Heart right ventricle (tissue), 16 donors: ENCODE measurements at places on chromosomes 6 and 20. TPM values are rescaled to one million over a fixed set of nuclear protein-coding genes. Genes with fewer than 3 reads are reported as not detected.

GRCh38 chr6:159194421-159194820 is 25.2 kb downstream of the FNDC1 start:
- peaks cover 10% of the 10 kb centered on the region for H3K27me3 ChIP-seq
- DNase-seq, result no peak
- no peak overlapping the region for H3K27ac ChIP-seq
- no peaks in the 10 kb centered on the region for H3K36me3 ChIP-seq

- H3K27ac ChIP-seq, result no peak overlapping the region
- no peaks in the 10 kb centered on the region for H3K36me3 ChIP-seq
- H3K4me3 ChIP-seq, result no peak overlapping the region
- H3K4me1 ChIP-seq, result peaks cover 51% of the 10 kb centered on the region
- no peak for DNase-seq
These were observed 69.2 kb upstream of the SMIM29 start for GRCh38 chr6:34317882-34318498.

GRCh38 chr6:161676586-161676985 is 402.7 kb upstream of the AGPAT4 start:
- H3K4me3 ChIP-seq, result no peak overlapping the region
- no peak for DNase-seq
- H3K36me3 ChIP-seq, result no peaks in the 10 kb centered on the region
- no peak overlapping the region for H3K27ac ChIP-seq

DNA sequence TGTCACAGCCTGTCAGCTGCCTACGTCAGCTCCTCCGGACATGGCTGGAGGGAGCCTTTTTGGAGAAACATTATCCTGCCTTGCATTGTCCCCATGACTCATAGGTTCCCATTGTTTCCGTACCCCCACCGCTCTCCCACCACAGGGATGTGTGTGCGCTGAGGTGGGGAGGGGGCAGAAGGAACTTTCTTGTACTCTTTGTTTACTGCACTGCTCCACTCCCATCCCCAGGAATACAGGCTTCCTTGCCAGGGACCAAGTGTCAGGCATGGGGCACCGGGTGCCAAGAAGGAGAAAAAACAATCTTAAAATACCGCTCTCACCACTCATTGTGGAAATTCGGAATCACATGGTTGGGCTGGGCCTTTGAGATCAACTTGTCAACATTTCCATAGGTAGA is 51.0 kb downstream of the KCNK5 start:
- H3K27ac ChIP-seq, result no peak overlapping the region
- no peaks in the 10 kb centered on the region for H3K27me3 ChIP-seq
- H3K36me3 ChIP-seq, result no peaks in the 10 kb centered on the region
- no peaks in the 10 kb centered on the region for H3K4me1 ChIP-seq

DNA sequence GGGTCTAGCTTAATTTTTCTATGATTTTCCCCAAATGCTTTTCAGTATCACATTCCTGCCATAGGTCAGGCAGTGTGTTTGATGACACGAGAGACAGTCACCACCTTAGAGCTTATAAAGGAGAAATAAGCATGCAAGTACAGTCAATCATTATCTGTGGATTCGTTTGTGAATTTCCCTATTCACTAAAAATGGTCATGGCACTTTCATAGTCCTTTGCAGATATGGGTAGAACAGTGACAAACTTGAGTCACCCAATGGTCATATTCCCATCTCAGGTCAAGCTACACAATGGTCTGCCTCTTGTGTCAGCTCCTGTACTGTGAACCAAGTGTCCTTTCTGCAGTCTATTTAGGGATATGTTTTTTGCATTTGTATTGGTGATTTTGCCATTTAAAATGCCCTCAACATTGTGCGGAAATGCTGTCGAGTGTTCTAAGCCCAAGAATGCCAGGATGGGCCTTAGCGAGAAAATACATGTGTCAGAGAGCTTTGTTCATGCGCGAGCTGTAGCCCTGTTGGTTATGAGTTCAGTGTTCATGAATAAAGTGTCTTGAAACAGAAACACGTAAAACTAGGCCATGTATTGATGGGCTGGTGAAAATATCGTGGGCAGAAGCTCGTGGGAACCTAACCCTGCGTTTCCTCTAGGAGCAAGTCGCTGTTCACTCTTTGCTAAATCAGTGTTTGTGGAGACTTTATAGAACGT is 19.8 kb downstream of the SUMO4 start:
- H3K4me3 ChIP-seq, result no peak overlapping the region
- H3K27me3 ChIP-seq, result no peaks in the 10 kb centered on the region
- H3K4me1 ChIP-seq, result peaks cover 8% of the 10 kb centered on the region
- H3K27ac ChIP-seq, result no peak overlapping the region
- H3K36me3 ChIP-seq, result no peaks in the 10 kb centered on the region

GRCh38 chr20:6439737-6440442 is 317.1 kb upstream of the FERMT1 start:
- H3K4me3 ChIP-seq, result no peak overlapping the region
- H3K4me1 ChIP-seq, result no peaks in the 10 kb centered on the region
- no peaks in the 10 kb centered on the region for H3K36me3 ChIP-seq
- no peak for DNase-seq
- H3K27ac ChIP-seq, result no peak overlapping the region

The PRDM13 gene
- not detected for total RNA-seq
